CD4-positive, alpha-beta T cell (primary cell): ENCODE measurements at places on chromosomes 16 and 17.

GRCh38 chr16:11398136-11398535 lies 52.9 kb downstream of the RMI2 start:
- no peak for DNase-seq

GRCh38 chr17:31629696-31630470 lies 229.2 kb downstream of the COPRS start:
- no peak for DNase-seq

DNA sequence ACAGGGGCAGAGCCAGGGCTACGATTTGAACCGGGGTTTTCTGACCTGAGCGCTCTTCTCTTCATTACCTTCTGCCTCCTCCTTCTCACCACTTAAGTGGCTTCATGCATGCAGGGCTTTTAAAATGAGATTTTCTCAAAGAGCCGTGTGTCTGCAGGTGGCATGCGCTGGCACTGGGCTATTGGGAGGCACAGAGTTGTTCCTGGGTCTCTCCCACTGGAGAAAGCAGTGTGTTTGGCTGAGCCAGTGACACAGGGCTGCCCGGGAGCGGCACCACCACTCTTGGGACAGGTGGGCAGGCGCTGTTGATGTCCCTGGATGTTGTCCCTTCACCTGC lies 218.8 kb upstream of the CHMP6 start:
- no peak for DNase-seq

- no peak for DNase-seq
These were observed 24.9 kb downstream of the ACSF3 start for GRCh38 chr16:89118361-89119165.

DNA sequence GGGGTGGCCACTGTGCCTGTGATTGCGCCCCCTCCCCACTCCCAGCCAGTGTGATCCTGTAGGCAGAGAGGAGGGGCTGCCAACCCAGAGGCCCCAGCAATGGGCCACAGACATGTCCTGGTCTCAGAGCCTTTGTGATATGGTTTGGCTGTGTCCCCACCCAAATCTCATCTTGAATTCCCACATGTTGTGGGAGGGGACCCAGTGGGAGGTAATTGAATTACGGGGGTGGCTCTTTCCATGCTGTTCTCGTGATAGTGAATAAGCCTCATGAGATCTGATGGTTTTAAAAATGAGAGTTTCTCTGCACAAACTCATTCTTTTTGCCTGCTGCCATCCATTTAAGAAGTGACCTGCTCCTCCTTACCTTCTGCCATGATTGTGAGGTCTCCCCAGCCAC lies 56.8 kb upstream of the ZNF469 start:
- no peak for DNase-seq

GRCh38 chr17:38578229-38579082 lies 27.3 kb downstream of the SRCIN1 start:
- DNase-seq, result no peak

- DNase-seq, result no peak
These were observed 12.1 kb upstream of the SPATA32 start for GRCh38 chr17:45274033-45274432.

DNA sequence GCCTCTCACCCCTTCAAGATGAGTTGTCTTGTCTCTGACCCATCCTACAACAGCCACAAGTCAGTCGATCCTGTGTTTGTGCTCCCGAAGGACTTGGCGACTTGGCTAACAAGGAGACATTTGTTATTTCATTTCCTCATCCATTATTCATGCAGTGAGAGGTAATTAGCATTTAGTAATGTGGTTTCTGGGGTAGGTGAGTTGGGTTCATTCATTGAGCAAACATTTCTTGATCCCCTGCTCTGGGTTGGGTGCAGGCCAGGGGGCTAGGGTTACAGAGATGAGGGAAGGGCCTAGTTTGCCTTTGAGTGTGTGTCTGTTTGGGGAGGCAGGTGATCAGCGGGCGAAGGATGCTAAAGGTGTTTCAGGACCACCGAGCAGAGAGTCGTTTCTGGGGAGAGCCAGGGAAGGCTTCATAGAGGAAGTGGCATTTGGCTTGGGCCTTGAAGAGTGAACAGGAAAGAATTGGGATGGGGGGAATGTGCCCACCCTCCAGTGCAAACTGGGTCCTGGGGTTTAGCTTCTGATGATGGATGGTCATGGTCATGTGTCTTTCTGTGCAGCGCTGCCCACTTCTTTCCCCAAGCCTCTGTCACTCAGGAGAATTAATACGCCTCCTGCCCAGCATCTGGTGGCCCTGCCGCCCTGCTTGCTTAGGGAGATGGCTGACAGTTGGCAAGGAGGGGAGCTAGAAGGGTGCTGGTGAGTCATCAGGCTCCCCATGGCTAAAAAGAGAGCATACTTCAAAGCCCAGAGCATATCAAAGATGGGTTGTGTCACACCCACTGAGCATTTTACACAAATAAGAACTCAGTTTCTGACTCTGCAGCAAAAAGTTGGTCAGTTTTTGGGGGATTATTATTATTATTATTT lies 38.5 kb downstream of the MSI2 start:
- peak; percentile 48 for DNase-seq

DNA sequence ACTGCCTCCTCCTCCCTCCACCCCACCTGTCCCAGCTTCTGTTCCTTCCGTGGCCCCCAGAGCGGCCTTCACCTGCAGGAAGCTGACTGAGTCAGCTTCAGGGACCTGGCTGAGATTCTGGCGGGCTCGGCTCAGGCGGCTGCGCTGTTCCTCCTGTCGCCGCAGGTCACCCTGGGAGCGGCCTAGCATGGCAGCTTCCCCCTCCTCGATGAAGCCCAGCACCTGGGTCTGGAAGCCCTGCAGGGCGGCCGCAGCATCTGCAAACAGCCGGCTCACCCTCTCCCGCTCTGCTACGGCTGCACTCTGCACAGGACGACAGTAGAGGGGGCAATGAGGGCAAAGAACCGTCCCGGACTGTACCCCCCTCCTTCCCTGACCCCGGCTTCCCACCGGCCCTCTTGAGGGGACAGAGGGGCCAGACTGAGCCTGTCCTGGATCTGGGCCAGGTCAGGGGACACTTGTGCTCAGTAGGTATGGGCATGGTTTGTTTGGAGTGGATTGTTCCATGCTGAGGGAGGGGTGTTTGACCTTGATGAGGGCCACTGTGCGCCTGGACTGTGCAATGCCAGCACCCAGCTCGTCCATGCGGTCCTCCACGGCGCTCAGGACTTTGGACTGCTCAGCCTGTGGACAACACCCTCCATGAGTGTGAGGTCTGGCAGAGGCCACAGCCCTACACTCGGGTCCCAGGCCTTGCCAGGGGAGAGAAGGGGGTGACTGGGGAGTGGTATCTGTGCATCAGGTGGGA lies 2.0 kb downstream of the TRIM47 start:
- peak; percentile 83 for DNase-seq

- no peak for DNase-seq
These were observed 10.7 kb downstream of the CACNA1H start for GRCh38 chr16:1163567-1164055.

- no peak for DNase-seq
These were observed 582.3 kb downstream of the WWOX start for GRCh38 chr16:78681743-78682142.

- no peak for DNase-seq
These were observed 38.2 kb upstream of the PIRT start for GRCh38 chr17:10875984-10876555.

GRCh38 chr16:35910409-35910808 lies 2451.0 kb downstream of the TP53TG3F start:
- DNase-seq, result no peak

GRCh38 chr17:34259146-34259545 lies 4.1 kb downstream of the CCL2 start:
- DNase-seq, result no peak

DNA sequence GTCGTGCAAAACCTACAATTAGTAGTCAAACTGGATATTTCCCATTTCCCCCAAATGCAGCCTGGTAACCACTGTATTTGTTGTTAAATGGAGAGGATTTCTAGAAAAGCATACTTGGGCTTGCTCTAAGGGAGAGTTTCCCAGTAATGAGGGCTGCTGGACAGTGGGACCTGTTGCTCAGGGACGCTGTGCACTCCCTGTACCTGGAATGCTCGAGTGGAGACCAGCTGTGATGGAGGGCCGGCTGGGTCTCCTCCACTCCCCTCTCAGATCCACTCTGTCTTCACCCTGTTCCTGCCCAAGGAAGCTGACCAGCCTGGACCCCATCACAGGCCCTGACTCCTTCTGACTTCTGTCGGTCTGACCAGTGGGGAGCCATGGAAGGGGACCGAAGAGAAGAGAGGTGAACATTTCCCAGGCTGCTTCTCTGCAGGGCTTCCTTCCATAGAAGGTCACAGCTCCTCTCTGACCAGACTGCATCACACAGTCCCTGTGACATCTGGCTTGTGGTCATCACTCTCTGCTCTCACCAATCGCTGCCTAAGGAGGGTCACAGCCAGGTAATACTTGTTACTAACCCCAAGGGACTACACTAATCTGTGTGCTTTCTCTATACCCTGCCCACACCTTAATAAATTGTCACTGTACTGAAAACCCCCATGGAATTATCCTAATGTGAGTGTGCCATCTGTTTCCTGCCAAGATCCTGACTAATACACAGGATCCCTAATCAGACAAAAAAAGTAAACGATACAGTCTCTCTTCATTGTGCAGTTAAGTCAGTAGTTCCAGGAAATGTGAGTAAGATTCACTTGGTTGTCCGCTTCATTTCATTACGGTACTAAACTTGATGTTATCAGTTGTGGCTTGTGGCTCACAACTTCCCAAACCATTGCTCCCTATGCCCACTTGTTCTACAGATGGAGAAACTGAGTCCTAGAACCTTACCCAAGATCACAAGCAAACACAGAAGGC lies 102.4 kb downstream of the CCT6B start:
- DNase-seq, result no peak

DNA sequence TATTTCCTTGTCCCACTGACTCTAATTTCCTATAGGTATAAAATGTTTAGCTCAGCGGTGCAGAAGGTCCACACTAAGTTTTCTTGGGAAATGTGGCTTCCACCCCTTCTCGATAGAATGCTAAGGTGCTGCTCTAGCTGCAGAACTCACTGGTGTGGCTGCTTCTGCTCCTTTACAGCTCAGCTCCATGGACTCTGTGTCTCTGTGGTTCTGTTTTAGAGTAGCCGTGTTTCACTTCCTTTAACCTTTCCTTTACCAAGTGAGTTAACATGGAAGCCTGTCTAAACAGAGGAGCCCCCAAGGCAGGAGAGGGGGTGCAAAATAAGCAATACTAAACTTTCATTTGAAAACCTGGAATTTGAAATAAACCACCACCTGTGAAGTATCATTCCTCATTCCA lies 65.3 kb downstream of the SPECC1 start:
- no peak for DNase-seq

DNA sequence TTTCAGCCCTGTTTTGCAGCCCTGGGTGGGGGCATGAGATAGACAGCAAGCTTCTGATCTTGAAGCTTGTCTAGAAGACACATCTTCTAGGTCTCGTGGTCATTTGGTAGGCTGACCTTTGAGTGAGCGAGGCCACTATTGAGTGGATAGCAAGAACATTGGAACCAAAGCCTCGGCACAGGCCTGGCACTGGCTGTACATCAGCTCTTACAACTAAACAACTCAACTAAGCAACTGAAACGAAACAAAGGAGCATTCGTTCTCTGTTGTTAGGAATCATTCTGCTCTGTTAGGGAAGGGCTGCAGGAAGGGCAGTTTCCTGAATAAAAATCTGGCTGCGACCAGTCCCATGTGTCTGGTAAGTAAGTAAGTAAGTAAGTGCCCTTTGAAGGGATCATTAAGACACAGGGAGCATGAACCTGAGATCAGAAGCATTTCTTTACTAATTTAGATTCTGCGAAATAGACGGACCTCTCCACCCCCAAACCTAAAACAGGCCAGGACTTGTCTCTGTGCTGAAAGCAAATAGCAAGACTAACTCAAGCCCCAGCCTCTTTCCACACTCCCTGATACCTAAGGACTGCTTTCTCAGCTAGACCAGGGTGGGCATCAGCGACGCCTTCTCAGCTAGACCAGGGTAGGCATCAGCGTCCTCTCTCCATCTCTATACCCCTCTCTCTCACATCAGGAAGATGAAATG lies 22.7 kb downstream of the CYB561 start:
- DNase-seq, result no peak

DNA sequence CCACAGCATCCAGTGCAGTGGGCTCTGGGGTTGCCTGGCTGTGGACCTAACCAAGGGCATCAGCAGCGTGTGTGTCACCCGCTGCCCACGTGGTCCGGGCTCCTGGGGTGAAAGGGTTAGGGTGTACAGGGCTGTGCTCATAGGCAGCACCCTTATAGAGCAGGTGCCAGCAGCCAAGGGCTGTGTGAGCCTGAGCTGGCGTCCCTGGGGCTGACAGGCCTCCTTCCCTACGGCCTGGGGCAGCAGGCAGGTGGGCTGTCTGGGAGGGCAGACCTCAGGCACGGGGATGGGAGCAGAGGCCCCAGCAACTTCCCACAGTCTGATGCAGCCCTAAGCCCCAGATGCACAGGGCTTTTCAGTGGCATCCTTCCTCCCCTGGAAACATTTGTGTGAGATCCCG lies 13.9 kb downstream of the CD300A start:
- no peak for DNase-seq

DNA sequence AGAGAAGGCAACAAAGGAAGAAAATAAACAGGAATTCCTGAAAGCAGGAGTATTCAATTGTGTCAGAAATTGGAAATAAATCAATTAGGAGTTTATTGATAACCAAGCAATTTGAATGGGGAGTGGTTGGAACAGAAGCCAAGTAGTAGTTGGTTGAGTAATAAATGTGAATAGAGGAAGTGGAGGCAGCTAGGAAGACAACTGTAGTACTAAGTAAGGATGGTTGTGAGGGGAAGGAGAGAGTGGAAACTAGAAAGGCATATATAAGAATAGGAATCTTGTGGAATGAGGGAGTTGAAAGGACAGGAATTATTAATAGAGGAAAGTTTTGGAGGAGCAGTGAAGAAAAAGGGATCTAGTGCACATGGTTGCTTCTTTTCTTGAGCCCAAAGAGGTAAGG lies 34.4 kb downstream of the NFAT5 start:
- no peak for DNase-seq

DNA sequence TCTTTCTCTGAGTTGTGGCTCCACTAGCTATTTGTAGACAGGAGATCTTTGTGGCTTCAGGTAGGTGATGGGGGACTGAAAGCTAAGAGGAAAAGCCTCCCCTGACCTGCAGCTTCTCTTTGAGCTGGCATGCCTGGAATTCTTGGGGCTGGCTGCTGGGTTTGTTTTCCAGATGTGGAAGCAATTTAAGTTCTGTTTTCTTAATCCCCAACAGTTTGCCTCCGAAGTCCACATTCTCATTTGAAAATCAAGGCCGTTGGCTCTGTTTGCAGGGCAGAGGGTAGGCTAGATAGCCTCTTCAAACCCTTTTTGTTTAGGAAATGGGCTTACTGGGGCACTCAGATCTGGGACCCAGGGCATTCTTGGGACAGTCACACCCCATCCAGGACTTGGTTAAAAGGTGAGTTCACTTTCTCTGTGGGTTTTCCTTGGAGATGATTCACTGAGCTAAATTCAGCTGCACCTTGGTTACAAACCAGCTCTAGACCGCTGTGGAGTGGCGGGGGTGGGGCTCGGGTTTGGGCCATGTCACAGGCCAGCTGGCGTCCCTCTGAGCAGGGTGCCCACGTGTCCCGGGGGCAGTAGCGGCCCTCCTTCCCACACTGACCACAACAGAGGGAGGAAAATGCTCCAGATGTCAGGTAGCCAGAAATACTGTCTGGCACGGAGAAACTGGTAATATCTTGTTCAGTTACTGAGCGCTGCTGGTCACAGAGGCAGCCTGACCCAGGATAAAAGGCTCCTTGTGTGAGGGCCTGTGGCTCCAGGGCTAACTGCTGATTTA lies 108.5 kb downstream of the RAB11FIP4 start:
- no peak for DNase-seq

- peak; percentile 79 for DNase-seq
These were observed 618 bp downstream of the GGA3 start for GRCh38 chr17:75260641-75261335.
